ENCODE measurements at places on chromosomes 1 and 21.

GRCh38 chr1:23111600-23112535, 56.8 kb downstream of the LUZP1 start:
- DNase-seq = no peak

DNA sequence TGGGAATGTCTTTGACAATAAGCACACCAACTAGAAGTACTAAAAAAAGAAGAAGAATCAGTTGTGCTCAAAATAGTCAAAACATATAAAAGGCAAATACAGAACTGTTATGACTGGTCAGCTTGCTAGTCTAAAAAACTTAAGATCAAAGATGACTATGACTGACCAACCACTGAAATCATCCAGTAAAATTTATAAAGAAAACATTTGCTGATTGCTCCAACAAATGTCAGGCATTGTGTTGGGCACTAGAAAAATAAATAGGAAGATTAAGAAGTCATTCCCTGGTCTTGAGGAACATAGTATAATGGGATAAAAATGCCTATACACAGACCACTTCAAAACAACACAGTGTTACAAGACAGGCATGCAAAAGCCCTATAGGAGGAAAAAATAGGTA, 9.3 kb upstream of the ANGPTL3 start:
- no peak for DNase-seq

- DNase-seq = no peak
Measured at GRCh38 chr1:153231785-153232184, 14.4 kb downstream of the PRR9 start.

- no peak for DNase-seq
Measured at GRCh38 chr1:32186491-32186890, 7.0 kb downstream of the TXLNA start.

DNA sequence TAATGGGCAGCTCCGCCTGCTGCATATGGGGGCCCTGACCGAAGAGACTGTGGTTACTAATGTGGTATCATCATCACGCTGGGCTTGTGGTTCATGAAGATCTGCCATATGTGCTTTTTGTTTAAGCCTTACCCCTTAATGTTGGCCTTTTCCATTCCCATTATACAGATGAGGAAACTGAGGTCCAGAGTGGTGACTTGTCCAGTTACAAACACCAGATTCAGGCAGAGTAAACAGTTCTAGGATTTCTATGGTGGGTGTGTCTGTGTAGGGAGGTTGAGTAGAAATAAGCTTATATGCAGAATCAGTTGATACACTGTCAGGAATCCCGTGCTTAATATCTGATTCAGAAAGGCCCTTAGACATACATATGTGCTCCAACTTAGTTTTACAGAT, 691 bp downstream of the UTP11 start:
- no peak for DNase-seq

GRCh38 chr1:168979276-168979675, 127.2 kb upstream of the ATP1B1 start:
- no peak for DNase-seq

GRCh38 chr1:66434096-66434495, 99.9 kb upstream of the SGIP1 start:
- no peak for DNase-seq

GRCh38 chr1:118773656-118774055, 214.5 kb downstream of the TBX15 start:
- no peak for DNase-seq

DNA sequence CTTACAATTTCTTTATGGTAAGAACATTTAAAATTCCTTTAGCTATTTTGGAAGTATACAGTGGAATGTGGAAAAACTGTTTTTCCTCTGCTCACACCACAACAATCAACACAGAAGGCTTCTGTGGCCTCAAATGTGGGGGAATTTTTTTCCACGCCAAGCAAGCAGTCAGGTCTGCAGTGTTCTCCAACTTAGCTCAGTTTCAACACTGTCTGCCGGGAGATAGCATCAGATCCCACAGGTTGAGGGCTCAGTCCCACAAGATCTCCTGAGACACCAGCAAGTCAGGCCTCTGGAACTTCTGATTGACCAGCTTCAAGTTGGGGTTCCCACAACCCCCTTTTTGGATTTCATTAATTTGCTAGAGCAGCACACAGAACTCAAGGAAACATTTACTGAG, 50.3 kb downstream of the PTBP2 start:
- DNase-seq = no peak

GRCh38 chr1:8351693-8352470, 34.0 kb downstream of the SLC45A1 start:
- DNase-seq = no peak
